ENCODE measurements at places on chromosomes 16 and 17.
A peak's percentile ranks its signal among the peaks of the same experiment; 100 is the strongest.

DNA sequence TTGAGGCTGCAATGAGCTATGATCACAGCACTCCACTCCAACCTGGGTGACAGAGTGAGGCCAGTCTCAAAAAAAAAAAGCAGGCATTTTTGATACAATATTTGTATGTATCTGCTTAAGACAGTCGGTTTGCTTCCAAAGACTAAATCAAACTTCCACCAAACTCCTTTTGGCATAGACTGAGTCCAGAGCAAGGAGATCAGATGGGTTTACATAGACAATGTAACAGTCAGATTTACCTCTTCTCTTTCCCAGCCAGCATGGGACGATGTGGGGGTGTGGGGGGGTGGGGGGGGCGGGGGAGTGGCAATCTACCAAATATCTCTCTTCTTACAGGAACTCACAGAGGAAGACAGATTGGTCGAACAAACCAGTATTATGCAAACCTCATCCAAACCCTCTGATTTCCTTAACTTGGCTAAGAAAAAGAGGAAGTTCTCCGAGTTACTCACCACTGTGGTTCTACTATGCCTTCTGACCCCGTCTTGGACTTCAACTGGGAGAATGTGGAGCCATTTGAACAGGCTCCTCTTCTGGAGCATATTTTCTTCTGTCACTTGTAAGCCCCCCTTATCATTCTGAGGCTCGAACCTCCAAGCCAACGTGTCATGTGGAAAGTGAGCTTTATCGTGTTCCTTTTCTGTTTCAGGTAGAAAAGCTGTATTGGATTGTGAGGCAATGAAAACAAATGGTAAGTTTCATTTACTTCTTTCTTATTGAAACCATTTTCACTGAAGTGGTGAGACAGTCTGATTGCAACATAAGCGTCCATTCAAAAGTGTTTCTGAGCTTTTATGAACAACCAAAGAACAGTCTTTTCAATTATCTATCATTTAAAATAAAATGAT, at the start of gene MILR1:
Gene MILR1, plus strand, starts transcription at position 451 of the 848 bp plus-strand sequence. Its CDS starts 54 bp downstream, at position 505.
- no peak for DNase-seq

DNA sequence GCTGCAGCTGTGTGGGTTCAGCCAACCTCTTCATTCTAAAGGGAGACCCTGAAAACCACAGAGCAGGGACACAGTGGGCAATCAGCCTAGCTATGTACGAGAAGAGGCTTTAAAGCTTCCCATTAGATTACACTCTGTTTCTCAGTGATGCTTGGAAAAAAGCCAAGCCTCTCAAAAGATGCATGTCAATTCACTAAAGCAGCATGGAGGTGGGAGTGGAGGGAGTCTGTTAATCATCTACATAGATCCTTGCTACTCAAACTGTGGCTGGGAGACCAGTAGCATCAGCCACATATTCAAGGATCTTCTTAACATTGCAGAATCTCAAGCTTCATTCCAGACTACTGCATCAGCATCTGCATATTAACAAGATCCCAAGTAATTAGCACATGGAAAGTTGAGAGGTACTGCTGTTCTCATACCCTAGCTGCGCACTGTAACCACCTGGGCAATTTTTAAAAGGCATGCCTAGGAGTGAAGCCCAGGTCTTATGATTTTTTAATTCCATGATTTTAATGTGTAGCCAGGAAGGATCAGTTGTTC, 305.9 kb downstream of the PMP22 start:
- DNase-seq, result no peak

GRCh38 chr17:35242158-35242804, 591 bp upstream of the SLFN5 start:
- peak; percentile 59 for DNase-seq

GRCh38 chr17:30309591-30309990, 17.8 kb upstream of the BLMH start:
- no peak for DNase-seq

- DNase-seq, result no peak
Observed at GRCh38 chr16:85316944-85317343, 204.7 kb upstream of the CIBAR2 start.

- DNase-seq, result no peak
Observed at GRCh38 chr17:737561-738113, 5.2 kb downstream of the TLCD3A start.

DNA sequence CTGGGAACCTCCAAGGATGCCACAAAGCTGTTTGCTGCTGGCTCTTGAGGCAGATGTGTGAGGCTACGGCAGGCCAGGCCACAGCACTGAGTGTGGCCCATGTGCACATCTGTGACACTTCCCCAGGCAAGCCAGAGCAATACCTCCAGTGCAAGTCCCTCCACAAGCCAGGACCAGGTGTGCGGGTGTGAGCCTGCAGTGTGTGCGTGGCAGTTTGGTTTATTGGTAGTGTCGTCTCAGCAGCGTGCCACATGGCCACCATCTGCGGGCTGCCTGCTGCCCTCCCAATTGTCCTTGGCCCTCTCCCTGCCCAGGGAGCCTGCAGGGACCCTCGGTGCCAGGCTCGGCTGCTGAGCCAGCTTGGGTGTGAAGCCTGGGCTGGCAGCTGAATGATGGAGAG, 9.9 kb upstream of the SREBF1 start:
- DNase-seq, result no peak

- no peak for DNase-seq
Observed at GRCh38 chr17:40921026-40921425, 16.4 kb downstream of the KRT23 start.

DNA sequence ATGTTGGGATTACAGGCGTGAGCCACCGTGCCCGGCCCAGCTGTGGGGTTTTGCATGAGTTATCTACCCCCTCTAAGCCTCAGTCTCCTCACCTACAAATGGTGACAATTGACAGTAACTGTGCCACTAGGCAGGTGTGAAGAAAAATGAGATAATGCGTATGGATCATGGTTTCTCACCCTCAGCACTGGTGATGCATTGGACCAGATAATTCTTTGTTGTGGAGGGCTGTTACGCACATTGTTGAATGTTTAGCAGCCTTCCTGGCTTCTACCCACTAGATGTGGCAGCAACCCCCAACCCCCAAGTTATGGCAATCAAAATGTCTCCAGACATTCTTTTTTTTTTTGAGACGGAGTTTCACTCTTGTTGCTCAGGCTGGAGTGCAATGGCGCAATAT, 9.0 kb upstream of the HAPSTR1 start:
- DNase-seq, result no peak

- peak; percentile 71 for DNase-seq
Observed at GRCh38 chr17:64263000-64263766, at the start of gene TEX2. TSS of gene TEX2 (minus strand) at chr17:64263260. CDS start at chr17:64214217, 49,043 bp downstream.

DNA sequence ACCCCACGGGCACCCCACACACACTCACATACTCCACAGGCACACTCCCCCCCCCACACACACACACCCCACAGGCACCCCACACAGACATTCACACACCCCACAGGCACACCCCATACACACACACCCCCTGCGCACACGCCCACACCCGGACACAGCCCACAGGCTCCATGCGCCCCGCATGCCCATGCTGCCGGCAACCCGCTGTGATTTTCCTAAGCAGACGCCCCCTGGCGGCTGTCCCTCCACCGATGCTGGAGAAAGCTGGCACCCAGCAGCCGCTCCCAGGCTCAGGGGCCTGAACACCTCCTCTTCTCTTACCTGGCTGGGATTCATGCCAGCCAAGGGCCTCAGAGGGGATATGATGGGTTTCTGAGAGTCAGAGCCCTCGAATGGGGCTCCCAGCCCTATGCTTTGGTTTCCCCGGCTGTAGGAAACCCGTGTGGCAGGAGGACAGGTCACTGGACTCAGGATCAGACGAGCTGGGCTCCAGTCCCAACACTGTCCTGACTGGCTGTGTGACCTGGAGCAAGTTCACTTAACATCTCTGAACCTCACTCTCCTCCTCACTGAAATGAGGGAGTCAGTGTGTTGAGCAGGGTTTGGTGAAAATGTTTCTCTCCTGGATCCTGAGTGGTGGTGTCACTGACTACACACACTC, 19.6 kb upstream of the TNFRSF13B start:
- peak; percentile 65 for DNase-seq
